MV-4-11 (cell line): ENCODE measurements at places on chromosomes 7 and 10.

DNA sequence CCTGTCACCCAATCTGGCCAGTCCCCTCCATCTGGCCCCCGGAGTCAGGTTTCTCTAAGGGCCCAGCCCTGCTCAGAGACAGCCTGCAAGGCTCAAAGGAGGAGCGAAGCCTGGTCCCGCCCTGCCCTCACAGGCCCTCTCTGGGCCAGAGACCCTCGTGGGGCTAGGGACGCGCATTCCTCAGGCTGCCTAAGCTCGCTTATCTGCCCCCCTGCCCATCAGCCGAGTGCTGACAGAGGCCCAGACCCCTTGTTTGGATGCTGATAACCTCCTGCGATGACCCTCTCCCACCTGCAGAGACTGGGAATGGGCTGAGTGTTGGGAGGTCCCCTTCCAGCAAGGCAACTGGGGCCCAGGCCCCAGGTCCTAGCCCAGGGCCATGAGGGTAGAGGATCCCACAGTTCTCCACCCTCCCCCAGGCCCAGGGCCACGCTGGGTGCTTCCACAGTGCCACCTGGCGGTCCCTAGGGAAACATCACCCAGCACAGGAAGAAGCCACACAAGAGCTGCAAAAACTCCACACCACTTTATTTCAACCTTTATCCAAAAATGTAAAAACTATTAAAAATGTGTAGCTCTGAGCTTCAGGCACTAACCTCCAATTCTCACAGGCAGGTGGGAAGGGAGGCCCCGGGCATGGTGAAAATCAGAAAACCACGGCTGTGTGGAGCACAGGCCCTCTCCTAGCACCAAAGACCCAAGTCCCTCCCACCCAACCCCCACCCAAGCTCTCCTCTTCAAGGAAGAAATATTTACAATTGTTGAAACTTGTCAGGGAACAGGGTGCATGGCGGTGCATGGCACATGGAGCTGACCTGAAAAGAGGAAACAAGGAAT, 2.2 kb downstream of the NPM3 start:
- DNase-seq = peak; percentile 62

DNA sequence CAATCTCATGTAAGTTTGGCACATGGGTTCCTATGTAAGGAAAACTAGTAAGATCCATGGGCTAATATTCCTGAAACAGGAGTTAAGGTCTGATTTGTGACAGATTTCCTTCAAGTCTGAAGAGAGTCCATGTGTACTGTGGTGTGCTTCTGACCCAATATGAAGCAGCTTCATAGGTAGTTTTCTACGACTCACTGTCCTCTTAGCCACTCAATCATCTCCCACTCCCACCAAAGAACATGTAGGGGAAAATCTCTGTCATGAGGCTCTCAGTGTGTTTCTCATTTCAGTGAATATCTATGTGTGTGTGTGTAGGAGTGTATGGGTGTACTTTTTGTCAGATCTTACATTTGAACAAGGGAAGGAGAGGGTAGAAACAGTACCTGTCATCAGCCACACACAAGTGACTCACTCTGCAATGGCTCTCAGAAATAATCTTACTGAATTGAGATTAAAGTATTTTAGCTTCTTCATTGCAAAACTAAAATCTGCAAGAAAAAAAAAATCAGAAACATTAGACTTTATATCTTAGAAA, 31.1 kb downstream of the RELN start:
- no peak for DNase-seq

DNA sequence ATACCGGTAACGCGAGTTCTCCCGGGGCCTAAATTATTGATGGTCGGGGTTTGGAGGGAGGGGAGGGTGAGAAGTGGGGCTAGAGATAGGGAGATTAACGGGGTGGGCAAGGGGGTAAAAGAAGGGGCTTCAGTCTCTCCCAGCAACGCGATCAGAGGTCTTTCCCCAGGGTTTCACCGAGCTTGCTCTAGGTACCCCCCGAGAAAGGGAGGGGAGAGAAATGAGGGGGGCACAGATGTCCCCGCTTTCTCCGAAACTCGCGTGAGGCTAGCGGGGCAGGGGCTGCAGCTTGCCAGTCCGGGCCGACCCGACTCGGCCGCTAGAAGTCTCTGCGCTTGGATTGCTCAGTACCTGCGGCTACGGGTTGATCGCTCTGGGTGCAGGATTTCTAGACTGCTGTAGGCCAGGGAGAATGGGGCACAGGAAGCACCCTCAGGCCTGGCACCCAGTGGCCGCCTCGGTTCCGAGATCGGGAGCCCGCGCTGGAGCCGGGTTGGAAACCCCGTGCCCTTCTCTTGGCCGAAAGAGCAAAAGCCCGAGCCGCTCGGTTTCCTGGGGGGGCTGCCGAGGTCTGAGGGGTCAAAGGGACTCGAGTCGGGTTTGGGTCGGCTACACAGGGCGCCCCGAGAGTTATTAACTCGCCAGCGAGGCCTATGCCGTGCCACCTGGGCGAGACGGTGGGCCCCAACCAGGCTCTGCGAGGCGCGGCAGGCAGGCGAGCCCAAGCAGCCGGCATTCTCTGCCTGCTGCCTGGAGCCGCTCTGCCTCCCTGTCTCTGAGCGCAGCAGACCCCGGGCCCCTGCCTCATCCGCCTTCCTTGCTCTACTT, 3.1 kb downstream of the PAX2 start:
- no peak for DNase-seq

- DNase-seq = no peak
Measured at GRCh38 chr7:37109016-37109683, 339.5 kb downstream of the ELMO1 start.

DNA sequence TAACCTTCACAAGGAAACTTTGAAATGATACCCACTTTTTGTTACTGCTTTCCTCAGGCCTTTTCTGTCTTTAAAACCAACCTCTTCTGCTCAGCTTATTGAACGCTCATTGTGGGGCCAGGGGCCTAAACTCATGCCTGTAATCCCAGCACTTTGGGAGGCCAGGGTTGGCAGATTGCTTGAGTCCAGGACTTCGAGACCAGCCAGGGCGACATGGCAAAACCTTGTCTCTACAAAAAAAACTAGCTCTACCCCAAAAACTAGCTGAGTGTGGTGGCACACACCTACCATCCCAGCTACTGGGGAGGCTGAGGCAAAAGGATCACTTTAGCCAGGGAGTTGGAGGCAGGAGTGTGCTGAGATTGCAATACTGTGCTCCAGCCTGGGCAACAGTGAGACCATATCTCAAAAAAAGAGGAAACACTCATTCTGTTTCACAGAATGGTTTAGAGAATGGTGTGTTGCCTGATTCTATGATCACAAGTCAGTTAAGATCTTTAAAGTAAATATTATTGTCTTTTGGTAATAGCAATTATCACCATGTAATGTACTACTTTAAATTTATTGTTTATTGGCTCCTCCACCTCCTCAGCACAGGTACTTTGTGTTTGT, 51.1 kb downstream of the KCTD7 start:
- peak; percentile 18 for DNase-seq

DNA sequence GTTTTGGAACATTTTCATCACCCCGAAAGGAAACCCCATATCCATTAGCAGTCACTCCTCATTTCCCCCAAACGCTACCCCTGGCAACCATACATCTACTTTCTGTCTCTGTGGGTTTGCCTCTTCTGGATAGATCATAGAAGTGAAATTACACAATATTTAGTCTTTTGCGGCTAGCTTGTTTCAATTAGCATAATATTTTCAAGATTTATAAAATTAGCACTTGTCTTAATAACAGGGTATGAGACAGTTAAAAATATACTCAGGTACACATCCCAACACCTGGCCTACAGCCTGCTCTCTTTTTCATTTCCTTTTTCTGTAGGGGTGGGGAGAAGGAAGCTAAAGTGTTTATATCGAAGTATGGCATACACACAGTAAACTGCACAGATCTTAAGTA, 81.4 kb upstream of the LRGUK start:
- DNase-seq = peak; percentile 6

DNA sequence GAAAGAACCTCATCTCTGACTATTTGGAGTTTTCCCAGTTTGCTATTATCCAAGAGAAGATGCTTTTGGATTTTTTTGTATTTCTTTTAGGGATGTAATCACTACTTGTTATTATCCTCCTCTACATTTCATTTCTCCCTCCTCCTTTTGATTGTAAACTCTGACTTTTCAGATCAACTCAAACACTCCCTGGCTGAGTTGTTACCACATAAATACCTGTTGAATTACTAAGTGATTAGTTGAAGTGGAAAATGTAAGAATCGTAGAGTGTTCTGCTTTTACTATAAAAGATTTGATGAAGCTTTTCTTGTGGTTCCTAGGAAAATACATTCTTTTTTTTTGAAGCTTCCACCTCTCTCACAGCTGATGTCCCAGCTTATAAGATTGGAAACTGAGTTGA, 164.1 kb upstream of the C1GALT1 start:
- DNase-seq = no peak

DNA sequence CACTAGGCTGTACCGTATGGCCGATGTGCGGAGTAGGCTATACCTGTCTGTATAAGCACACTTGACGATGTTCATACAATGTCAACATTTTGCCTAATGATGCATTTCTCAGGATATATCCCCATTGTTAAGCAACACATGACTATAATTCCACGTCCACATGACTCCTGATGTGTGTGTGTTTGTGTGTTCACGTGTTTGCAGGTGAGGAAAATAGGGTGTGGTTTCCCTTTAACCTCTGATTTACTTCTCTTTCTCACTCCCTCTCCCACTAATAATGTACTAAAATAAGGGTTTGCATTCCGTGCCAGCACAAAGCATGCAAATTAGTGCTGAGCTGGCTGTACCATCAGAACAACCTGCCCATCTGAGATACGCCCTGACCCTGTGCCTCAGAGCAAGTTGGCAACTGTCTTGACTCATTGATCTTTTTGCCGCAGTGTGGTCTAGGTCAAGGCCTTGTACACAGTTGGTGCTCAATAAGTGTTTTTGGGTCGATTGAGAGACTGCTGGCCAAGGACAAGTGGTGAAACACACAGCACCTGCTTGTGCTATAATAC, 64.6 kb upstream of the DOCK1 start:
- no peak for DNase-seq

GRCh38 chr10:27448921-27449320, 55.2 kb upstream of the RAB18 start:
- peak; percentile 93 for DNase-seq

DNA sequence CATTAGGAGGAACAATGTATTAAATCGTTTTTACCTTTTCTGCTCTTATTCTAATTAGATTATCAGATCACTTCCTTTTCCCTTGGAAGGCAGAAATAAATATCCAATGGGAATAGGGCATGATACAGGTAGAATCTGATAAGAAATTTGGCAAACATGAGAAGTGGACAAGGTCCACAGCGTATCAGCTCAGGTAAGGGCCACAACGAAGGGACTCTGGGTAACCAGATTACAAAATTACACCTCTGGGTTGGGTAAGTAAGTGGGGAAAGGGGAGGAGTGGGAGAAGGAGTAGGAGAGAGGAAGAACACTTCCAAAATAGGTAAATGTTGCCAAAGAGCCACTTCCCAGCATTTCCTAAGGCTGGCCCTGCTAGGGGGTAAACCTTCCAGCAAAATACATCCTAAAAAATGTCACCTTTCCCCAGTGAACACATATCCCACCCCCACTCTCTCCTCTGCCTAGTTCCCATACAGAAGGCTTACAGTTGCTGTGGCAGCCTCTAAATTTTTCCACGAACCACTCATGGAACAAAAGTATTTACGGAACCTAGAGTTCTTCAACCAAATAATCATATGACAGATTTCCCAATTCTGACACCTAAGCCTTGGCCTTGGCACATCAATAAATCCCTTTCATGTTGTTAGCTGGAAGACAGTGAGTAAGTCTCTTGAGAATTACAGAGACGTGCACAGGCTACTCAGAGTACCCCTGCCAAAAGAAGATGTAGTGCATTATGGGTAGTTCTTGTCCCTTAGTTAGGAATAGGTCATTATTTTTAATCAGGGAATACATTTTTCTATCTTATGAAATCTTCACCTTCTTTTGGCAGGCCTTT, 51.5 kb upstream of the DLX6 start:
- DNase-seq = no peak

GRCh38 chr10:35399414-35400009, 63.2 kb downstream of the CCNY start:
- DNase-seq = no peak

GRCh38 chr10:115050375-115051010, 42.7 kb upstream of the ATRNL1 start:
- no peak for DNase-seq

DNA sequence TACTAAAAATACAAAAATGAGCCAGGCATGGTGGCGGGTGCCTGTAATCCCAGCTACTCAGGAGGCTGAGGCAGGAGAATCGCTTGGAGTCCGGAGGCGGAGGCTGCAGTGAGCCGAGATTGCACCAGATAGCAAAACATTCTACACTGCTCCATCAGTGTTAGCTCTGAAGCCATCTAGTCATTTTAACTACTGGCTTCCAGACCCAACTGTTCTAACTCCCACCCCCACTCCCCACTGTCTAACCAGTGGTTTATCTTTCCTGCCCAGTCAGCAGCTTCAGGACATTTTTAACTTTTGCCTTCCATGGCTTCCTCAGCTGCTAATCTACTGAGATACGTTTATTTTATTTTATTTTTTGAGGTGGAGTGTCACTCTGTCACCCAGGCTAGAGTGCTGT, 6.2 kb upstream of the FRAT1 start:
- DNase-seq = no peak

DNA sequence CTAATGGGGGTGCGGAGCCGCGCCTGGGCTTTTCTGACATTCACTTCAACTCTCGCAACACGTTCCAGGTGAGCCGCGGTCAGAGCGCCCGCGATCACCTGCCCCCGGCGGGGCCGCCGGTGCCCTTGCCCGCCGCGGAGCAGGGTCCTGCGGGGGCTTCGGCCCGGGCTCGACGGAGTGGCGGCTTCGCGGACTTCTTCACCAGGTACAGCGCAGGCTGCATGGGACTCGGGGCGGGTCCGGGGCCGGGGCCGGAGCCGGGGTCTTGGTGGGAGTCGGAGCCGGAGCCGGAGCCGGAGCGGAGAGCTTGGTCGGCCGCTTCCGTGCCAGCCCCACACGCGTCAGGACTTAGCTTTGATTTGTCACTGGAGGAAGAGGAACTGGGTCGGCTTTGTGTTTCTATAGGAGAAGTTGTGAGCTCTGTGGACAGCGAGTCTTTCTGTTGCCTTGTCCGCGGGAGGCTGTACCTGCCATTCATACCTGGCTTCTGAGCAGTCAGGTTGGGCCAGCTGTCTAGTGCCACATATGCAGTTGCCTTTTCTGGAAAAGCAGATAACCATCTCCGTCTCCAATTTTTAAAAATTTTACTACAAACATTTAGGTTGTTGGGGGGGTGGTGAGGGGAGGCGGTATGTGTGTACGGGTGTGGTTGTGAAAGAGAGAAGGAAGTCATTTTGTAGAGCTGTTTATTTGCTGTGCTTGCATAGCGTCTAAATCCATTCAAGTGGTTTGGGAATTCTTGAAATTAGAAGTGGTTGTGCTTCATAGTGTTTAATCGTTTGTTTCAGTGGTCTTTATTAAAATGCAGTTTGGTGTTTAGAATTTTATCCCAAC, 1.3 kb downstream of the TBC1D12 start:
- DNase-seq = peak; percentile 82

- no peak for DNase-seq
Measured at GRCh38 chr7:156604836-156605695, 35.5 kb upstream of the RNF32 start.

DNA sequence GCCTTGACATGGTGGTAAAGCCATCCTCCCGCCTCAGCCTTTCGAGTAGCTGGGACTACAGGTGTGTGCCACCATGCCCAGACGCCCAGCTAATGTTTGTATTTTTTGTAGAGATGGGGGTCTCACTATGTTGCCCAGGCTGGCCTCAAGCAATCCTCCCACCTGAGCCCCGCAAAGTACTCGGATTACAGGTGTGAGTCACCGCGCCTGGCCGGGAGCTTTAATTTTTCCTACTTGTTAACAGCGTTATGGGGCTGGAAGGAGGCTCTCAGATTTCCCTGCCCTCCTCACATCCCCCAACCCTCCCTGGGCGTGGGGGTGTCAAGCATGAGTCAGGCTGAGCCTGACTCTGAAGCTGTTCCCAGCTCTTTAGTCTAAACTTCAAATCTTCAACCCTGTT, 8.3 kb downstream of the ALKBH4 start:
- no peak for DNase-seq
